Lung microvascular endothelial cell (primary cell): ENCODE measurements at places on chromosomes 1 and 21. TPM values are rescaled to one million over a fixed set of nuclear protein-coding genes. Genes with fewer than 3 reads are reported as not detected.

GRCh38 chr1:97826820-97827219 is 94.0 kb downstream of the DPYD start:
- DNase-seq: no peak

DNA sequence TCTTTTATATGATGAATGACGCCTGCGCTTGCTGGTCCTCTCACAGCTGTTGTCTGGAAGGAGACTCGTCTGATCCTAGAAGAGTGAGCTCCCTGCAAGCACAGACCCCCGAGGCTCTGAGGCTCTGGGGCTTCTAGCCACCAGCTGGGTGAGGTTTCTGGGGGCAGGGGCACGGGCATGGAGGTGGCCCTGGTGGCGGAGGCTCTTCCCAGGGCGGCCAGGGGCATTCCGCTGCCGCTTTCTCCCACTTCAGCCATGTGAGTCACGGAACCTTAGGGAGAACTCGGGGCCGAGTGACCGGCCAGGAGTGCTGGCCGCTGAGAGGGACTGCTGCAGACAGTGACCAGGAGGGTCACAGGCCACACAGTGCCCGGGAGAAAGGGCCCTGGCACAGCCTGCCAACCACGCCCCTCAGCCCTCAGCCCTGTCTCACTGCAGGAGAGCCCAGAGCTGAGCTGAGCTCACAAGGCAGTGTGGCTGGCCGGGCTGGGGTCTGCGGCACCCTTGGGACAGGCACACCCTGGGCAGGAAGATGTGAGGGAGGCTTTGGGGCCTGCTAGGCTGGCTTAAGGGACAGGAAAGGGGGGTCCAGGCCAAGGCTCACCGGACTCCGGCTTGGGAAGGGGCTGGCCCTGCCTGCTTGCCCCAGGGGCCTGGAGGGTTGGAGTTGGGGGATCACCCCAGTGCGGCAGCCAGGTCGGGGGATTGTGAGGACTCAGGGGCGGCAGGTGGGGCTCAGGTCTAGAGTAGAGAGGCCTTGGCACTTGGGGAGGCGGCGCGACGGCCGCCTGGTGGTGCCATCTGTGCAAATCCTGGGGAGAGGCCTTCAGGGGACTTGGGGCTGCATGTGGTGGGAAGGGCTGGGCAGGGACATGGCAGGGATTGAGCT is 35.7 kb downstream of the MORN1 start:
- DNase-seq: no peak

GRCh38 chr1:8136766-8137165 is 110.7 kb upstream of the ERRFI1 start:
- no peak for DNase-seq

- DNase-seq: no peak
Measured at GRCh38 chr1:172178886-172179285, 241.6 kb upstream of the C1orf105 start.

DNA sequence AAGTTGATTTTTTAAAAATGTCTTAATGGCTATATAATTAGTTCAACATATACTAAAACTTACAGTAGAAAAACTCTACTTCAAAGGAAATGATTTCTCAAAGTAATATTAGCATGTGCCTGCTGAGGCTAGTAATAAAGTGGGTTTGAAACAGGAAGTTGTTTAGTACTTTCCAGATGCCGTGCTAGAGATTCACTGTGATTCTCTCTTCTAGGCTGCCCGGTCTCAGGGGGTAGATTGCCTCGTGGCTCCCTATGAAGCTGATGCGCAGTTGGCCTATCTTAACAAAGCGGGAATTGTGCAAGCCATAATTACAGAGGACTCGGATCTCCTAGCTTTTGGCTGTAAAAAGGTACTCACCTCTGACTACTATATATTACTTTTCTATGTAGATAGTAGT is 9.1 kb downstream of the EXO1 start:
- DNase-seq: no peak

DNA sequence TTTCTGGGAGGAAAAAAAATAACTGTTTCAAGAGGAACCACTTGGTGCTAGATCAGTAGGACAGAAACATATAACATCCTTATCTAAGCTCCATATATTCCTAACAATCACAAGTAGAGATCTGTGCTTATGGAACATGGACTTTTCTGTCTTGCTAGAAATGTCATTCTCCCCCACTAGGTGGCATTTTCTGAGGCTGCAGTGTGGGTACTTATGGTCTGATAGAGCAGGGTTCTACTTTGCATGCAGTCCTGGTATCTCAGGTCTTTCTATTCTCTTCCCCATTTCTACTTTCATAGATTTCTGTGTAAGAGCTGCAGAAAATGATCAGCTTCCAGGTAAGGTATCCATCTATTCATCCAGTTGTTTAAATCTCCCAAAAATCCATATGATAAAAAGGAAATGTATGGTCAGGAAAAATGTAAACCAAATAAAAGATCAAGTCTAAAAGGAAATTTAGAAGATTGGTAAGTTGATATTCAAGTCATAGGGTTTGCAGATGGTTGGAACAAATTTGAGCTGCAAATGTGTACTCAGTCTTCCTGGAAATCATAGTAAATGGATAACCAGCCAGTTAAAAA is 1.5 kb downstream of the ZNF684 start:
- peak; percentile 76 for DNase-seq

- no peak for DNase-seq
Measured at GRCh38 chr1:107748531-107748930, 216.4 kb downstream of the VAV3 start.

DNA sequence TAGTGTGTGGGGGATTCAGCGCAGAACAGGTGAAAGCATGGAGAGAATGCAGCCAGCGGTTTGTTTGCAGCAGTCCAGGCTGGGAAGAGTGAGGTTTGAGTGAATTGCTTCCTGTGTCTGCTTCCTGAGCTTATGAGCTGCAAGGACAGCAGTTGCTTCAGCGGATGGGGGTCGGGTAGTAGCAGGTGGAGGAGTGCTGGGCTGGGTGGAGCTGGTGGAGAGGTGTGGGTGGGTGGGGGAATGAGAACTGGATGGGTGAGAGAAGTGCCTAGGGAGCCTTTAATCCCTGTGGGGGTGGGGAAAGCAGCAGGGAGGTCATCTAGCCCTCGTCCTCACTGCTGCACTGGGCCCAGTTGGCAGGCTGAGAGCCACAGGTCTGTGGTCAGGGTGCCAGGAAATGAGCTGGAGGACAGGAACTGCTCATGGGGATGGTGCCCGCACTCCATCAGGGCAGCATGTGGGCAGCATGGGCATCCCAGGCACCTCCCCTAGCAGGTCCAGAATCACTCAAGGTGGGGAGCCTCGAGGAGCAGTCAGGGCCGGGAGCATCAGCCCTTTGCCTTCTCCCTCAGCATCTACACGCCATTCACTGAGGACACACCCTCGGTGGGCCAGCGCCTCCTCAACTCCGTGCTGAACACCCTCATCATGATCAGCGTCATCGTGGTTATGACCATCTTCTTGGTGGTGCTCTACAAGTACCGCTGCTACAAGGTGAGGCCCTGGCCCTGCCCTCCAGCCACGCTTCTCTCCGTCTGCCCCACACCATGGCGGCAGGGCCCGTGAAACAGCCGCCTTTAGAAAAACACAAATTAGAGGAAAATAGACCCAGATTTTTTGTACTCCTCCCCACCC is 14.8 kb downstream of the PSEN2 start:
- peak; percentile 43 for DNase-seq

GRCh38 chr1:167973832-167974231 is 37.0 kb upstream of the MPC2 start:
- no peak for DNase-seq

DNA sequence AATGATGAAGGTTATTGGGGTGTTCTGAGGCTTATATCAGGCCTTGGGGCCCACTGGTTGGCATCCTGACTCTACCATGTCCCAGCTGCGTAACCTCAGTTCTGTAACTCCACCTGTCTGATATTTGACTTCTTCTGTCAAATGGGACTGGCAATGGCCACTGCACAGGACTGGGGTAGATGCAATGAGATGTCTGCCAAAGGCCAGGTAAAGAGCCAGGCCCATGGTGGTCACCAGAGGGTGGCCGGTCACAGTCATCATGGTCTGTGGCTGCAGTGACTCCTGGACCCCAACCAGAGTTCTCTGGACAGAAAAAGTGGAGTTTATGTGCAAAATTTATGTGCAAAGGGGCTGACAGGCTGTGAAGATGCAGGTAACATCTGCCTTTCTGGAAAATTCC is 173.3 kb downstream of the PTPRU start:
- no peak for DNase-seq

DNA sequence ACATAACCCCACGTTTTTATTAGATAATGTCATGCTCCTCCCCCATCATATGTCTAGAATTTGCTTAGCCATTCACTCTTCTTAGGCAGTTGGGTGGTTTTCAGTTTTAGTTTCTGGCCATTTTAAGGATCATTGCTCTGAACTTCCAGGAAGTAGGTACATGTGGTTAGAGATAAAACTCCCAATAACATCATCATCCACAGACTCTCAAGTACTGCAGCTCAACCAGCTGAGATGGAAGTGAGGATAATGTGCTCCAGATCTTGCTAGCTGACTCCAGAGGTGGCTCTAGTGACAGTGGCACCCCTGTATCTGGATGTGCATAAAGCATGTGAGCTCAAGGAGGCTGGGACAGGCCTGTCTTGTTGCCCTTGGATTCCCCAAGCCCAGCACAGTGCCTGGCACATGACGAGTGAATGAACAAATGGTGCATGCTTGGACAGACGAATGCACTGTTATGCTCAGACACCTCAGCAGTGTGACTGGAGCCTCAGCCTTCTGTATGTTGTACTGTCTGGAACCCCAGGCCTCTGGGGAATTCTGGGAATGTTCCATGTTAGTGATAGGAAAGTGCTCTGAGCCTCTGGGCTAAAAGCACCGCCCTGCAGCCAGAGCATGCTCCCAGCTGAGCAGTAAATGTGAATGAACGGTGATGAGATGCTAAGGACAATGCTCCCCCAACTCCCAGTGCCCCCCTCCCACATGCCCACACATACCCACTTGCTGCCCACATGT is 16.4 kb upstream of the KCNN3 start:
- DNase-seq: no peak

EXO5 gene
- 5.4 and 6.0 TPM in 2 replicates for total RNA-seq

RHD gene
- 0.20 and 0.44 TPM in 2 replicates for total RNA-seq

NR5A2 gene
- 3.4 and 7.2 TPM in 2 replicates for total RNA-seq

PPFIA4 gene
- under 0.01 TPM in 2 replicates for total RNA-seq
